ENCODE measurements at places on chromosomes 16 and 17.

GRCh38 chr16:90008708-90009145 is 10.5 kb downstream of the DBNDD1 start:
- DNase-seq, result no peak

- DNase-seq, result no peak
Observed at GRCh38 chr17:80964859-80965580, 26.6 kb upstream of the CHMP6 start.

DNA sequence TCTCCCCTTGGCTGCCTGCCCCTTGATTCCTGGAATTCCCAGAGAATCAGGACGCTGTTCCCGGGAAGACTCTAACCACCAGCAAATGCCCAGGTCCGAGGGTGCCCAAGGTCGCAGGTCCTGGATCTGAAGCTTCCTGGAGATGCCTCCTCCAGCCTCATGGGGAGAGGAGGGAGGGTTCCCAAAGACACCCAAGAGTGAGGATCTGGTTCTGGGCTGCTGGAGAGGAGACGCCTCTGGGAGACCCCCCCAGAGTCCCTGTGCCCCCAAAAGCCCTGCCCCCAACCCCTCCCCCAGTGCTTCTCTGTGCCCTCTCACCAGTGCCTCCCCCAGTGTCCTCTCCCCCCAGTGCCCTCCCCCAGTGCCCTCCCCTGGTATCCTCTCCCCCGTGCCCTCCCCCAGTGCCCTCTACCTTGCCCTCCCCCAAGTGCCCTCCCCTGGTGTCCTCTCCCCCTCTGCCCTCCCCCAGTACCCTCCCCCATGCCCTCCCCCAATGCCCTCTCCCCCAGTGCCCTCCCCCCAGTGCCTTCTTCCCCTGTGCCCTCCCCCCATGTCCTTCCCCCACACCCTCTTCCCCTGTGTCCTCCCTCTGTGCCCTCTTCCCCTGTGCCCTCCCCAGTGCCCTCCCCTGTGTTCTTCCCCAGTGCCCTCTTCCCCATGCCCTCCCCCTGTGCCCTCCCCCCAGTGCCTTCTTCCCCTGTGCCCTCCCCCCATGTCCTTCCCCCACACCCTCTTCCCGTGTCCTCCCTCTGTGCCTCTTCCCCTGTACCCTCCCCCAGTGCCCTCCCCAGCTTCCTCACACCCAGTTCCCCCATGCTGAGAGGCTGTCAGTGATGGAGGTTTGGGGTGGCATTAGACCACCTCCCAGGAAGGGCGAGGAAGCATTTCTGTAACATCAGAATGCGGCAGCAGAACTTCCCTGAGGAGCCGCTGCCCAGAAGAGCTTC is 6.3 kb upstream of the SECTM1 start:
- no peak for DNase-seq

GRCh38 chr17:29848737-29849136 is 81.3 kb downstream of the SSH2 start:
- DNase-seq, result no peak

Data from iPS DF 19.7 (cell line).